Lower lobe of right lung (tissue), 2 donors: ENCODE measurements at places on chromosomes 4 and X.

DNA sequence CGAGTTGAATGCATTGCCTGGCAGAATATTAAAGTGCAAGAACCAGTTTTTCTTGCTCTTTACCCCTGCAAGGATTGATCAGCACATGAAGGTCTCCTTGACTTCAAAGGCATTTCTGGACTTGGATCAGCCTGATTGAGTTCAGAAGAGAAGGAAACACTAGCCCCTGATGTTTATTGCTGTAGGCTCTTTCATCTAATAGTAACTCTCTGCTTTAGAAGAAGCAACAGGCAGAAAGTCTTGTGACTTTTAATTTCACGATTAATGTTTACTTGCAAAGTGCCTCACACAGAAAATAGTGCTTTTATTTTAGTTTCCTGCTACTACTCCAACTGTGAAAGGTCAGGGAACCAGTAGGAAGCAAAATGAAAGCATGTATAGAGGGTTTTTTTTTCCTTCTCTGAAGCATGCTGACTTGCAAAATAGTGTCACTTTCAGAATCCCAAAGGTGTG, 69.1 kb downstream of the PCDH7 start:
- no peak for DNase-seq

DNA sequence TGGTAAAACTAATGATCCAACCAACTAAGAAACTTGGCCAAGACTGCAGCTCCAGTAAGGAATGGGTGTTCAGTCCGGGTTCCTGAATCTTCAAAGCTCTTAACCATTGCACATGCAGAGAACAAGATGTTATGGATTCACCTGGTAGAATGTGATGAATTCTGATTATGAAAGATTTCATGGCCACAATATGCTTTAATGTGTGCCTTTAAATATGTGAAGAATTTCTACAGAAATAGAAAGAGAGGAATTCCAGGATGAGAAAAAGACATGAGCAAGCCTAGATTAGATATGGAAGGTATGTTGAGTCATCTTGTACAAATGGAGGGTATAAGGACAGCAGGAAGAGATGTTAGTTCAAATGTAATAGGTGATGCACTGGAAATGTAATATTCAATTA, 472.2 kb upstream of the TENM3 start:
- DNase-seq: no peak

- DNase-seq: no peak
Measured at GRCh38 chrX:97858592-97858991, 974.9 kb downstream of the RPA4 start.

DNA sequence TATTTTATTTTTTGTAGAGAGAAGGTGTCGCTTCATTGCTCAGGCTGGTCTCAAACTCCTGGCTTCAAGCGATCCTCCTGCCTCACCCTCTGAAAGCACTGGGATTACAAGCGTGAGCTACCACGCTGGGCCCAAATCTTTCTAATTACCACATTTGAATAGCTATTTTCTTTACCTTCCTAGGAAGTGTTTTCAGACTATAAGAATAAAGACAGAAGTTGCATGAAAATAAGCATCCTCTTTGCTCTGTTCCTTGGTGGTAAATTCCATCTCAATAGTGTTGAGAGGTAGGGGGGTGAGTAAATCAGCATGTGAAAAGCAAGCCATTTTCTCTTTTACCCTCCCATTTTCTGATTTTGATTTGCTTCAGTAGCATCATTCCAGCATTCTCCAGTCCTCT, 122.4 kb downstream of the LARP7 start:
- DNase-seq: no peak

DNA sequence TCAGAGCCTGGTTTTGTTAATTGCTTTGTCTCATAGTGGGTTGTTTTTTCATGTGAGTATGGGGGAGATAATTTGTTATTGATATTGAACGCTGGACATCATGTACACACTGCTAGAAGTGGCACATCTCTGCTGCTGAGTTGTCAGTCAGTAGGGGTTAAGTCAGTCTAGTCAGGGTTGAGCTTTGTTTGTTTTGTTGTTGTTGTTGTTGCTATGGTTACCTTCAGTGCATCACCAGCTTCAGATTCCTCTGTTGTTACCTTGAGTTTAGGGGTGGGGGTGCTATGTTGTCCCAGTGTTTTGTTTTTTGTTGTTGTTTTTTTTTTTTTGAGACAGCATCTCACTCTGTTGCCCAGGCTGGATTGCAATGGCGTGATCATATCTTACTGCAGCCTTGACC, 9.9 kb downstream of the YIPF6 start:
- DNase-seq: no peak

GRCh38 chr4:144189121-144189520, 48.6 kb upstream of the GYPA start:
- DNase-seq: no peak

DNA sequence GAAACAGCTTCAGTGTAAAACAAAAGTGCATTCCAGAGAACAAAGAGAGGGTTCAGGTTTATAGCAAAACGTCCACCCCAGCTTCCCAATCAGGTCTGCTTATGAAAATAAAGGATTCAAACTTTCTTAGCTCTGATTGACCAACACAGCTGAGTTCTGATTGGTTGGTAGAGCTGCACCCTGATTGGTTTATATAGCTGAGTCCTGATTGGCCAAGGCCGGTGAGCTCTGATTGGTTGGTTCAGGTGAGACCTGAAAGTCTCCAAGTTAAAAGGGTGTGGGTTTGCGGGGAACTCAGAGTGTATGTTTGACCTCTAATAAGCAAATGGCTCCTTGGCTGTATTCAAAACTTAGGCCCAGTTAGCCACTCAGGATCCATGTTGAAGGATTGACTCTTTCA, 20.9 kb downstream of the CLRN2 start:
- DNase-seq: no peak

DNA sequence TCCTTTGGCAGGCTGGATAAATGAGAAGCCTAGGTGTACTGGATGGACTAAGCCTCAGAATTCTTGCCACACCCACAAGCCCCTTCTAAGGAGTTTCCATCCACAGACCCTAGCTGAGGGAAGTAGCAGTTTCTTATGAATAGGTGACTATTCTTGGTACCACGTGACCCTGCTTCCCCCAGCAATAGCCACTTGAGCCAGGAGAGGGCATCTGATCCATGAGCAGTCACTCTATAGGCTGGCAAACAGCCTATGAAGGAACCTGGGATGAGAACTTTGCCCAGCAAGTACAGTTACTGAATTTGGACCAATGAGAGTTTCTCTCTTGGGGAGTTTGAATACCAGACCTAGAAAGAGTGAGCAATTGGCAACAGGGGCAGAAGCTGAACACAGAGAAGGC, 84.0 kb downstream of the RTL9 start:
- DNase-seq: no peak
